Activated naive CD4-positive, alpha-beta T cell treated with anti-CD3 and anti-CD28 coated beads for 36 hours (primary cell): ENCODE measurements at places on chromosomes 2 and 18. TPM values are rescaled to one million over a fixed set of nuclear protein-coding genes. Genes with fewer than 3 reads are reported as not detected.

CXCR1 gene
- total RNA-seq: not detected

MDH1B gene
- total RNA-seq: 0.86 TPM

RIOK3 gene
- 59.5 TPM for total RNA-seq

TUBA4B gene
- total RNA-seq: not detected

GPR55 gene
- total RNA-seq: 0.35 TPM

FN1 gene
- total RNA-seq: 0.57 TPM

LONRF2 gene
- total RNA-seq: not detected

FAP gene
- total RNA-seq: not detected

SPEG gene
- 1.4 TPM for total RNA-seq

SCN7A gene
- not detected for total RNA-seq

LAMA3 gene
- 0.10 TPM for total RNA-seq

OXER1 gene
- 0.14 TPM for total RNA-seq

HOXD4 gene
- not detected for total RNA-seq

HOXD10 gene
- not detected for total RNA-seq

PXDN gene
- total RNA-seq: not detected

SERPINB11 gene
- not detected for total RNA-seq

VRK2 gene
- total RNA-seq: 14.7 TPM

POTEC gene
- total RNA-seq: not detected

CROCC2 gene
- total RNA-seq: not detected

TRIM43 gene
- not detected for total RNA-seq

NOSTRIN gene
- not detected for total RNA-seq

PDE1A gene
- total RNA-seq: not detected

CNDP1 gene
- total RNA-seq: not detected

TRIM54 gene
- not detected for total RNA-seq

CHCHD5 gene
- 43.5 TPM for total RNA-seq

ANO7 gene
- 0.57 TPM for total RNA-seq

FIGN gene
- total RNA-seq: not detected

C1QL2 gene
- not detected for total RNA-seq

PHLPP1 gene
- 7.2 TPM for total RNA-seq

CLIP4 gene
- 25.1 TPM for total RNA-seq

TNP1 gene
- not detected for total RNA-seq

CD207 gene
- not detected for total RNA-seq

MSTN gene
- total RNA-seq: not detected

STAT4 gene
- 53.9 TPM for total RNA-seq
